ENCODE measurements at places on chromosomes 4 and X. TPM values are rescaled to one million over a fixed set of nuclear protein-coding genes. Genes with fewer than 3 reads are reported as not detected.

Gene SOWAHB
- 0.81 TPM for total RNA-seq

Gene AADAT
- total RNA-seq, result 10.0 TPM

Gene NR3C2
- total RNA-seq, result 2.4 TPM

Gene CRMP1
- 6.6 TPM for total RNA-seq

Gene TRIML2
- not detected for total RNA-seq

Gene YIPF7
- total RNA-seq, result not detected

Gene FAM9C
- total RNA-seq, result not detected

Gene OTUD6A
- not detected for total RNA-seq

Gene CSAG3
- not detected for total RNA-seq

Gene FMR1NB
- total RNA-seq, result not detected

Gene GLUD2
- 0.51 TPM for total RNA-seq

Gene PABPC1L2B
- not detected for total RNA-seq

Gene STK32B
- total RNA-seq, result 3.8 TPM

Gene FGFR3
- total RNA-seq, result 2.4 TPM

Gene HEPH
- total RNA-seq, result 6.1 TPM

Gene SPANXA2
- total RNA-seq, result not detected

Gene GPR143
- total RNA-seq, result 27.1 TPM

Gene LANCL3
- total RNA-seq, result 0.16 TPM
